ENCODE measurements at places on chromosomes 5 and 9. TPM values are rescaled to one million over a fixed set of nuclear protein-coding genes. Genes with fewer than 3 reads are reported as not detected.
A peak's percentile ranks its signal among the peaks of the same experiment; 100 is the strongest.

GRCh38 chr9:92100237-92100911 lies 14.8 kb downstream of the SPTLC1 start:
- DNase-seq = peak; percentile 82

DNA sequence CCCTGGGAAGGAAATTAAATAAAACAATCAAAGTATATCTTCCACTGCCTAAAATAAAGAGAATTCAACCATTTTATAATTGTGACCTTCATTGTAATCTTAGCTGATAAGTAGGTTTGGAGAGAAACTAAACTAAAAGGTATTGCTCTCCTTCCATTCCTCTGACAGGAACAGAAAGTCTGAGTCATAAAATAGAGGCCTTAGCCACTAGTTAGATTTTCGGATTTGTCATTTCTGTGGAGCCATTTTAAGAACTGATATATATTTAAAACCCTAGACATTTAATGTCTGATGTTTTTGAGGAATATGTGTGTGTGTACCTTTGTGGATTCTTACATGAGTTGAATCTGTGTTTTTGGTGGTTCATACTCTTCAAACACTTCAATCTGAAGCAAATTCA lies 11.8 kb upstream of the TMC1 start:
- DNase-seq = peak; percentile 45

NR5A1 gene
- not detected for total RNA-seq

GRCh38 chr9:79023134-79023580 lies 548.6 kb upstream of the TLE4 start:
- peak; percentile 92 for DNase-seq

- DNase-seq = peak; percentile 70
Observed at GRCh38 chr5:120160124-120160895, 303.8 kb upstream of the PRR16 start.

DNA sequence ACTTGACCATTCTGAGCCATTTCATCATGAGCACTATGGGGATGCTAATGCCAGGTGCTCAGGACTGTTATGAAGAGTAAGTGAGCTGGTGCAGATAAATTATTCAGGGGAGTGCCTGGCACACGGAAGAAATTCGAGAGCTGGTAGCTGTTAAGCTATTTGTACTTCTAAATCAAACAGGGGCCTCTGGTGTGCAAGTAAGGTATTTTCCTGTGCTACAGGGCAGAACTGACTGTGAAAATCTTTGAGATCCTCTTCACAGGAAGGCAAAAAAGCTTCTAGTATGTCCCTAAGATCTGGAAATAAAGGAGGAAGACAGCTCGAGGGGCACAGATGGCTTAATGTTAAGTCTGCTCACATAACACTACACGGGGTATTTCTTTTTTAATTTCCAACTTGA lies 106.3 kb upstream of the SPOCK1 start:
- no peak for DNase-seq

DNA sequence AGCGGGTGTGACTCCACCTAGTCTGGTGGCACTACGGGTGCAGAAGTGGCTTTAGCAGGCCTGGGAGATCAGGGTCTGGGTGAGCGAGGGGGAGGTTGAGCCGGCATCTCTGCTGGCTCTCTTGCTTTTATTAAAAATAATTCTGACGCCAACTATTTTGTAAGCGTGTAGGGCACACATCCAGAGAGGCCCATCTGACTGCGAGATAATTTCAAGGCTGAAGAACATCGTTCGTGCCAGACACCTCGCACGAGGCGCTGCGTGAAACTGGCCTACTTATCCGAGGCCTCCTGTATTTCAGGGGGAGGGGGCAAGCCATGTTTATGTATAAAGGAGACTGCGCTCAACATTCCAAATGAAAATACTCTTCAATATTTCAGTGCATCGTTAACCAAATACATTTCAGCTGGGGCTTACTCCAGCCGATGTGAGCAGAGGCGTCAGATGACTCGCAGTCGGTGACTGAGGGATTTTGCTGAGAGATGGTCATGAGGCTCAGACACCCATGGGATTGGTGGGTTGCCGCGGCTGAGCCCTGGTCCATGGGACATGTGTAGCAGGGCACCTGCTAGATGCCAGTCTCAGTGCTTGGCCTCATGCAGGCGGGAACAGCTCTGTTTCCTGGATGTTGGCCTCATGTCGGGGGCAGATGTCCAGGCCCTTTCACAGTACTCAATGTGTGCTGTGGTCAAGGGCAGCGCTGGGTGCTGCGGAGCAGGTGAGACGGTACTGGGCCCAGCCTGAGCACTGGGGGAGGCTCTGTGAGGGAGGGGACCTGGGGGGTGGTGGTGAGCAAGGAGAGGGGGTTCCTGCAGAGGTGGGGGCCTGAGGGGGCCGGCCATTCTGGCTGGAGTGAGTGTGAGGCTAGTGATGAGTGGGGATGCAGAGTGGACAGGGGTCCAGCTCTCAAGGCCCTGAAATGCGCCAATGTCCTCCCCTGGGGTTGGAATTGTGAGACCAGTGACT lies 201.5 kb downstream of the DAB2IP start:
- no peak for DNase-seq

Measured in LHCN-M2 (cell line).